SW 1271 (cell line): ENCODE measurements at places on chromosomes 3 and 15.

DNA sequence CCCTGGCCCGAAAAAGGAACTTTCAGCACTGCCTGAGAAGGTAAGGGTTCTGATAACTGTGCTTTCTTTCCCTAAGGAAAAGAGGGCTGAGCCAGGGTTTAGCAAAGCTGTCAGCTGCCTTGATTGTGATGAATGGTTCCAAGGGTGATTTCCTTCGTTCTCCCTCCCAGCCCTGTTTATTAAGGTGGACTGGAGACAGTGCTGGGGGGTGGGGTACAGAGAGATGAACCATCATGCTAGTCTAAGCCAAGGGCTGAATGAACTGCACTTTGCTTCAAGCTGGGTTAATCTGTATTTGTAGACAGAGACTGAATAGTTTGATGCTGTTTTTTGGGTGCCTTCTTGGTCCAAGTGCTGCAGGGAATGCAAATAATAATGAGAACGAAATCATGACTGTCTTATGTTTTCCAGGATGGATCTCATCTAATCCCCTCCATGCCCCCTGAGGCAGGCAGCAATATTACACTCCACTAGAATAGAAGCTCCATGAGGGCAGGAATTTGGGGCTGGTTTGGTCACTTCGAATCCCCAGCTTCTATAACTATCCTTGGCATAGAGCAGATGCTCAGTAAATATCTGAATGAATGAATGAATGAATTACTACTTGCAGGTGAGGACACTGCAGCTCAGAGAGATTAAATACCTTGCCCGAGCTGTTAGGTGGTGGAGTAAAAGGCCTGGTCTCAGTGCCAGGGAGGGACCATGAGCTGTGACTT, 10.9 kb downstream of the PXYLP1 start:
- no peak for DNase-seq

DNA sequence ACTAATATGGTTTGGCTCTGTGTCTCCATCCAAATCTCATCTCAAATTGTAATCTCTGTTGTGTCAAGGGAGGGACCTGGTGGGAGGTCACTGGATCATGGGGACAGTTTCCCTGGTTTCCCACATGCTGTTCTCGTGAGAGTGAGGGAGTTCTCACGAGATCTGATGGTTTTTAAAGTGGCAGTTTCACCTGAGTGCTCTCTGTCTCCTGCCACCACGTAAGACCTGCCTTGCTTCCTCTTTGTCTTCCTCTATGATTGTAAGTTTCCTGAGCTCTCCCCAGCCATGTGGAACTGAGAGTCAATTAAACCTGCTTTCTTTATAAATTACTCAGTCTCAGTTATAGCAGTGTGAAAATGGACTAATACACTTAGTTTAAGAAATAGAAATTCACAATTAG, 228.9 kb downstream of the CD47 start:
- no peak for DNase-seq

GRCh38 chr3:159170436-159171003, 368.7 kb downstream of the MFSD1 start:
- DNase-seq = no peak

DNA sequence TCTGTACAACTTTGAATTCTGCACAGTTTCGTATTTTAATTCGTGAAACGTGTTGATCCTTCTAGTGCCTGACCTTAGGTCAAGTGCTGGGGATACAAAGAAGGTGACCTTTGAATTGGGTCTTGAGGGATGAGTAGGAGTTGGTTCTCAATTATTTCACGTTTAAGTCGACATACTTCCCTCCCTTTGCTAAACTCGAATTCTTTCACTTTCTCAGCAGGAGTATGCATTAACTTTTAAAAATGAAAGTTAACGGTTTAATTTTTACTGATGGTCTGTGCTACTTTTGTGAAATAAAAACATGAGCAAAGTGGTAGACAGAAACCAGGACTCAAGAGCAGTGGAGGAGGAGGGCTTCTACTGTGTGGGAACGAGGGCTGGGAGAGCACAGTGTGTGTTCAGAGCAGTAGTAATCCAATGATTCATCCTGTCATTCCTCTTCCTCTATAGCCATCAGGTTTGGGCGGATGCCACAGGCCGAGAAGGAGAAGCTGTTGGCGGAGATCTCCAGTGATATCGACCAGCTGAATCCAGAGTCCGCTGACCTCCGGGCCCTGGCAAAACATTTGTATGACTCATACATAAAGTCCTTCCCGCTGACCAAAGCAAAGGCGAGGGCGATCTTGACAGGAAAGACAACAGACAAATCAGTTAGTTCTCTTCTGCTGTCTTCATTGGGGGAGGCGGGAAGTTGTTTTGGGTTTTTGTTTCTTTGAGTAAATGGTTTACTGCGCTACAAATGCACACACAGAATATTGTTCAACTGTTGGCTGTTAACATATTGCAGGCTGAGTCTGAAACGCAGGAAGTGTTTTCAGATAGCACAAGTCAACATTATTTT, 78.6 kb upstream of the TSEN2 start:
- DNase-seq = no peak

GRCh38 chr3:190581041-190581541, 67.2 kb downstream of the IL1RAP start:
- DNase-seq = peak; percentile 26

DNA sequence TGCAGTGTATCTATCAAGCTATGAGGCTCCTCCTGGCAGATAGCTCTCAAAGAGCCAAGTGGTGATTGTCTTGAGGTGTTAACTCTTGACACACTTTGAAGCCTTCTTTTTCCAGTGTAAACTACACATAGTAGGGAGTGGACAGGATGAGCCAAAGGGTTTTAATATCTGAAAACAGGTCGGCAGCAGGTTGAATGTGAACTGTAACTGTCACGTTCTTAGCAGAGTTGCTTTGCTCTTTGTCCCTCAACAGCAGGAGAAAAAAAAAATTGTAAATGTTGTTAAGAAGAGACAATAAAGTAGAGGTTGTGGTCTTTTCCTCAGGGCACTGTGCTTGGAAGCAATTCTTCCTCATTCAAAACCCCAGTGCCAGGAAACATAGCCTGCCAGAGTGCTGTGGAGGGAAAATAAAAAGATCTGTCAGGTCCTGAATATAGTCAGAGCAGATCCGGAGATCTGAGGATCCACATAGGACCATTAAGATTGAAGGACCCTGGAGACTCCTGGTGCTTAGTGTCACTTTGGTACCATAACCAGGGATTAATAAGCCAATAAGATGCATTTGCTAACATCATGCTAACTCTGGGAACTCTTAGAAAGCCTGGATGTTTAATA, 229.7 kb downstream of the NAALADL2 start:
- no peak for DNase-seq
